ENCODE measurements at places on chromosomes 6 and 20.
A peak's percentile ranks its signal among the peaks of the same experiment; 100 is the strongest.

DNA sequence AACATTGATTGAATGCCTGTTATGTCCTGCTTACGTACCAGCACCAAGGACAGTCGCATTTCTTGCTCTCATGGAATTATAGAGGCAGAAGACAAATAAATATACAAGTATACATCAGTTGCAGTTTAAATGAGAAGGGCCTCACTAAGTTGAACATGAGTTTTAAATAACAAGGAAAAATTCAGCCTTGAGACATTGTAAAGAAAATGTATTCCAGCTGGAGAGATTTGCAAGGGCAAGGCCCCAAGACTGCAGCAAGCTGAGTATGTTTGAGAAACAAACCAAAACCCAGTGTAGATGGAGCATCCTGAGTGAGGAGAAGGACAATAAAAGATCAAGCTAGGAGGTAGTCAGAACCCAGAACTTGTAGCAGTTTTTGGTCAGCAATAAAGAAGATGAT is 123.2 kb upstream of the BMP5 start:
- DNase-seq, result no peak

DNA sequence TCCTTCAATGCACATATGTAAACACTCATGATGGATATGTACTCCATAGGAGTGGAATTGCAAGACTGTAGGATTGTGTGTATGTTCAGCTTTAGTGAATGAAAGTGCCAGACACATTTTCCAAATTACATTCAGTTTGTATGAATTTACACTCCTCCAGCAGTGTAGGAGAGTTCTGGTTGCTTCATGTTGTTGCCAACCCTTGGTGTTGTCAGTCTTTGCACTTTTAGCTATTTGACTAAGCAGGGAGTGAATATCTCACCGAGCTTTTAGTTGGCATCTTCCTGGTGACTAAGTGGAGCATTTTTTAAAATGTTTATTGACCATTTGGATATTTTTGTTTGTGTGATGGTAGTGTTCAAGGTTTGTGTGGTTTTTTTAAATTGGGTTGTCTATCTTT is 23.9 kb downstream of the NKX2-4 start:
- DNase-seq, result no peak

DNA sequence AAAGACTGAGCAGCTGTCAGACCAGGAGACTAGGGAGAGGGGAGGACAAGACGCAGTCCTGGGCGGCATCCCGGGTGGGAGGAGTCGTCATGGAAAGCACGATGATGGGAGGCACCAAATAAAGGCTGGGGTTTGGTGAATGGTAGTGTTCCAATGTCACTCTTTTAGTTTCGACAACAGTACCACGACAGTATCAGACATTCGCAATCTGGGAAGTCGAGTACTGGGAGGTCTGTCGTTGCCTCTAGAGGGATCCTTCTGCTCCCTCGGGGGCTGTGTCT is 32.1 kb downstream of the PSMG4 start:
- no peak for DNase-seq

DNA sequence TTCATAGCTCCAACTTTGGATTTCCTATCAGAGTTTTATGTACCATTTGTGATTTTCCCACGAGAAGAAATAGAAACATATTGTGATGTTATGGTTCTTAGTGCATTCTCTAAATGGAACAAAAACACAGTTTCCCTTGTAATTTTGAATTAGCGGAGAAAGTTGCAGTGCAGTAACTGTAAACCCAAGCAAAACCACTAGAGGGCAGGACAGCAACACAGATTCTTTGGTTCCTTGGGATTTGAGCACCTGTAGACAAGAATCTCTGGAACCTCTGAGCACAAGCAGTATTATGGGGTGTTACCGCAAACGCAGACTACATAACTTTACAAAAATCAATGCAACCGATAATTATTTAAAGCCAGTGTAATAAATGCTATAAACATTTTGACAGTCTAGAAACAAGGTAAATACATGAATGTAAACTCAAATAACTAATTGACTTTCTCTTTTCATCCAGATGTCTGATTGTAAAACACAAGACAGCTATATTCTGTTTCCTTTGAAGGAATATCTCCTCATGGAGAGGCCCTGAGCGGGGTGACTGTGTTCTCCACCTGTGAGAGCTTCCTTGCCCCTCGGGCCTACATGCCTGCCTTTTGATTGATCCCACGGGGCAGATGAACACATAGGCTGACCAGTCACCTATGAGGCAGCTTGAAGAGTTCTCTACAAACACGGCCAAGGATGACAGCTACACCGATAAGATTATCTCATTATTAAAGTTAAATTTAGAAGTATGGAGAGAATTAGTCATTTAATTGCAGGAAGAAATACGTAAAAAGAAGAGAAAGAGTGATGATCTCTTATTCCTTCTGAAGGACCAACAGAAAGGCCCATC is 67.5 kb upstream of the COL21A1 start:
- DNase-seq, result no peak

GRCh38 chr20:46651091-46651962 is at the start of gene SLC13A3:
Gene SLC13A3 (minus strand): TSS chr20:46651459. CDS start chr20:46651421, 38 bp downstream.
- peak; percentile 64 for DNase-seq

DNA sequence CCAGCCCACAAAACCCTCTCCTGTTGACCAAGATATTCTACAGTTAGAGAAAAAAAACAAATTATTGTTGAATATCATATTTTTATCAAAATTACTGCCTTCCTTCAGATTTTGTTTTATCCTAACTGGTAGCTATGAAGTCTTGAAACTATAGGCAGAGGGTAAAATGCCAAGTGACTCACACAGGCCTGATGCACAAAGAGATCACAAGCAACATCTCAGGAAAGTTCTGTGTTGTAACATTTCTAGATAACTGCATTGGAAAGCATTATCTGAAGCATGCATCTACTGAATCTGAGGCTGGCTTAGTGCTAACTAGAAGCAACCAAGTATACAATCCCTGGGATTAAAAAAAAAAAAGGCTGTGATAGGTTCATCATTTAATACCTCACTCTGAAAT is 134.2 kb downstream of the PKHD1 start:
- DNase-seq, result no peak

- no peak for DNase-seq
These were observed 16.4 kb downstream of the RNF217 start for GRCh38 chr6:124978451-124979293.

- no peak for DNase-seq
These were observed 11.2 kb downstream of the TAF4 start for GRCh38 chr20:62054451-62054953.

- peak; percentile 42 for DNase-seq
These were observed 24.9 kb downstream of the TTLL2 start for GRCh38 chr6:167349631-167350274.

- no peak for DNase-seq
These were observed 242.5 kb downstream of the TTLL2 start for GRCh38 chr6:167567142-167568033.

GRCh38 chr20:22312744-22313346 is 271.5 kb downstream of the FOXA2 start:
- DNase-seq, result peak; percentile 28

DNA sequence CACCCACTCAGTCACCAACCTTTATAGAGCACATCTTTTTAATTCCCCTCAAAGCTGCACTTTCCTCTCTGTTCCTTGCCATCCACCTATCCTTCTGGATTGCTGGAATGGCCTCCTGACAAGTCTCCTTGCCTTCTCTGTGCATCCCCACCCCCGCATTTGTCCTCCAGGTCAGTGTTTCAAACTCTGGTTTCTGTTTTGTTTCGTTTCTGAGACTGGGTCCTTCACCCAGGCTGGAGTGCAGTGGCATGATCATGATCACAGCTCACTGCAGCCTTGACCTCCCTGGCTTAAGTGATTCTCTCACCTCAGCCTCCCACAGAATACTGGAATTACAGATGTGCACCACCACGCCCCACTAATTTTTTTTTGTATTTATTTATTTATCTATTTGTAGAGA is 96.2 kb downstream of the PLCB1 start:
- DNase-seq, result no peak

DNA sequence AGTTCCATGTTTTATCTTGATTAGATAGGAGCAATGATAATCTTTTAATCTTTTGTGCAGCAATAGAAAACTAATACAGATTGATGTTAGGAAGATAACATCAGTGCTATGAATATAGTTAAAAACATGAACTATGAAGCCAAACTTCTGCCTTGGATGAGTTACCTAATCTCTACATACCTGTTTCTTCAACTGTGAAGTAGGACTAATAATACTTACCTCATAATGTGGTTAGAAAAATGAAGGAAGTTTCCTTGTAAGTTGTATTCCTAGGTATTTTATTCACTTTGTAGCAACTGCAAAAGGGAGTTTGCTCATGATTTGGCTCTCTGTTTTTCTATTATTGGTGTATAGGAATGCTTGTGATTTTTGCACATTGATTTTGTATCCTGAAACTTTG is 111.9 kb downstream of the FRK start:
- no peak for DNase-seq

GRCh38 chr6:148064406-148065134 is 278.1 kb upstream of the SASH1 start:
- DNase-seq, result no peak

GRCh38 chr6:134949927-134950326 is at the start of gene ALDH8A1:
Gene ALDH8A1 (minus strand): TSS chr6:134950101. CDS start chr6:134950053, 48 bp downstream.
- no peak for DNase-seq

- no peak for DNase-seq
These were observed 3.3 kb downstream of the HEY2 start for GRCh38 chr6:125752773-125753172.

DNA sequence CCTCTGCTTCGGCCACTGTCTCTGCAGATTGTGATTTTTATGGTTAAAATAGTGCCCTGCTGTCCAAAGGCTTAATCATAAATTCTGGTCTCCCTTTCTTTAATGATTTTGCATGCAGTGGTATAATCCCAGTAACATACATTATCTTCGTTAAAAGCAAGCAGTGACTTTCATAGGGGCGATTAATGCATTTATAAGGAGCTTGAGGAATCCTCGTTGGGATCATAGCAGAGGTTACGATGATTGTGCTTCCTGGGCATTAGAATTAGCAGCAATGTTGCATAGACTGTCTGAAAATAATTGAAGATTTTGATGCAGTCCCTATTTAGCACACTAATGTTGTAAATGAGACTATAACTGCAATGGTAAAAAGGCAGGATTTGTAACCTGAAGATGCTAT is 181.3 kb downstream of the PRL start:
- DNase-seq, result no peak

GRCh38 chr6:54633601-54634000 is 213.0 kb upstream of the FAM83B start:
- DNase-seq, result no peak

GRCh38 chr20:61482056-61482887 is 230.2 kb downstream of the CDH4 start:
- DNase-seq, result no peak

DNA sequence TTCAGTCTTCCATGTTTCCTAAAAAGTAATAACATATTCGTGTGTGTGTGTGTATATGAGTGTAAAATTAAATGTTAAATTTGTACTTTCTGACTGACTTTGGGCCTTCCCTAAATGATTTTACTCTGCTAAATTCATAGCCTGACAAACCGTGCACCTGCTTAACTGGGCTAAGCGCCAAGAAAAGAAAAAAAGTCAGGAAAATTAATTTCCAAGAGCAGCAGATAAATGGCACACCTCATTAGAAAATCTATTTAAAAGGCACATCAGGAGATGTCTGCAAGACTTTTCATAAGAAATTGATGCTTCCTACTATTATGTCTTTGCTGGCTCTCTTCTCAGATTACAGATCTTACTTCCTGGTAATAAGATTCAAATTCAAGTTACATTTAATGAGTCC is 72.4 kb downstream of the TRDN start:
- no peak for DNase-seq

GRCh38 chr6:164477790-164478189 is 831.6 kb downstream of the C6orf118 start:
- no peak for DNase-seq

GRCh38 chr6:113331021-113331420 is 526.1 kb upstream of the MARCKS start:
- no peak for DNase-seq

- peak; percentile 44 for DNase-seq
These were observed 118.9 kb downstream of the ARMC2 start for GRCh38 chr6:108966855-108967755.

DNA sequence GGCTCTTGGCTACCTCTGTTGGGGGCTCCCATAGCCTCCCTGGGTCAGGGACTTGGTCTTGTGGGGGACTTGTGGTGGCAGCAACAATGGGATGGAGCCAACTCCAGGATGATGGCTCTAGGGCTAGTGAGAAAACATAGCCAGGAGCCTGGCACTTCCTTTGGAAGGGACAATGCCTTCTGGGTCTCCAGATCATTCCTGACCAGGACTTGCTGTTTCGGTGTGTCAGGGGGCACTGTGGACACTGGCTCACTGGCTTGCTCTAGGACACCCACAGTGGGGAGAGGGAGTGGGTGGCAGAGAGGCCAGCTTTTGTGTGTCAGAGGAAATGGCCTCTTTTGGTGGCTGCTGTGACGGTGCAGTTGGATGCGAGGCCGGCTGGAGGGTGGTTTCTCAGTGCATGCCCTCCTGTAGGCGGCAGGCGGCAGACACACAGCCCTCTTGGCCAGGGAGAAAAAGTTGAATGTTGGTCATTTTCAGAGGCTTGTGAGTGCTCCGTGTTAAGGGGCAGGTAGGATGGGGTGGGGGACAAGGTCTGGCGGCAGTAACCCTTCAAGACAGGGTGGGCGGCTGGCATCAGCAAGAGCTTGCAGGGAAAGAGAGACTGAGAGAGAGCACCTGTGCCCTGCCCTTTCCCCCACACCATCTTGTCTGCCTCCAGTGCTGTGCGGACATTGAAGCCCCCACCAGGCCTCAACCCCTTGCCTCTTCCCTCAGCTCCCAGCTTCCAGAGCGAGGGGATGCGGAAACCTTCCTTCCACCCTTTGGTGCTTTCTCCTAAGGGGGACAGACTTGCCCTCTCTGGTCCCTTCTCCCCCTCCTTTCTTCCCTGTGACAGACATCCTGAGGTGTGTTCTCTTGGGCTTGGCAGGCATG is 9.2 kb downstream of the VEGFA start:
- DNase-seq, result no peak

GRCh38 chr6:80437801-80438200 is 331.3 kb downstream of the BCKDHB start:
- DNase-seq, result no peak

GRCh38 chr20:63246490-63247288 is 7.6 kb downstream of the NKAIN4 start:
- peak; percentile 71 for DNase-seq

DNA sequence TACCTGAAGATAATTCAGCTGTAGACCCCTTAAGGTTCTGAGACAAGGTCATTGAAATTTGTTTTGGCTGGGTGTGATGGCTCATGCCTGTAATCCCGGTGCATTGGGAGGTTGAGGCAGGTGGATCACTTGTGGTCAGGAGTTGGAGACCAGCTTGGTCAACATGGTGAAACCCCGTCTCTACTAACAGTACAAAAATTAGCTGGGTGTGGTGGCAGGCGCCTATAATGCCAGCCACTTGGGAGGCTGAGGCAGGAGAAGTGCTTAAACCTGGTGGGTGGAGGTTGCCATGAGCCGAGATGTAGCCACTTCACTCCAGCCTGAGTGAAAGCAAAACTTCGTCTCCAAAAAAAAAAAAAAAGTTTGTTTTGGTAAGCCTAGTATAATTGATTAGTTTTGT is 11.0 kb downstream of the SRSF3 start:
- DNase-seq, result no peak

DNA sequence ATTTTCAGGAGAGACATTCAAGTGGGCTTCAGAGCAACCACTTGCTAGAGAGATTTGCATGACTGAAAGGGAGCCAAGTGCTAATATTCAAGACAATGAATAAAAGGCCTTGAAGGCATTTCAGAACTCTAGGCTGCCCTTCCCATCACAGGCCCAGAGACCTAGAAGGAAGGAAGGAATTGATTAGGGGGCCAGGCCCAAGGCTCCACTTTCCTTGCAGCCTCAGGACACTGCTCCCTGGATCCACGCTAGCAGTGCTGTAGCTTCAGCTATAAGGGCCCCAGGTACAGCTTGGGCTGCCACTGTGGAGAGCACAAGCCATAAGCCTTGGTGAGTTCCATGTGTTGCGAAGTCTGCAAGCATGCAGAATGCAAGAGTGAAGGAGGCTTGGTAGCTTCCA is 731.9 kb upstream of the FLRT3 start:
- DNase-seq, result no peak
